ENCODE measurements at places on chromosomes 3 and 15.

- DNase-seq = no peak
Measured at GRCh38 chr15:32834156-32834555, 116.4 kb downstream of the GREM1 start.

GRCh38 chr15:57505949-57506391, 85.7 kb upstream of the MYZAP start:
- DNase-seq = no peak

GRCh38 chr15:71611553-71612396, 198.6 kb upstream of the NR2E3 start:
- no peak for DNase-seq

- DNase-seq = no peak
Measured at GRCh38 chr3:187979564-187979963, 174.4 kb upstream of the LPP start.

DNA sequence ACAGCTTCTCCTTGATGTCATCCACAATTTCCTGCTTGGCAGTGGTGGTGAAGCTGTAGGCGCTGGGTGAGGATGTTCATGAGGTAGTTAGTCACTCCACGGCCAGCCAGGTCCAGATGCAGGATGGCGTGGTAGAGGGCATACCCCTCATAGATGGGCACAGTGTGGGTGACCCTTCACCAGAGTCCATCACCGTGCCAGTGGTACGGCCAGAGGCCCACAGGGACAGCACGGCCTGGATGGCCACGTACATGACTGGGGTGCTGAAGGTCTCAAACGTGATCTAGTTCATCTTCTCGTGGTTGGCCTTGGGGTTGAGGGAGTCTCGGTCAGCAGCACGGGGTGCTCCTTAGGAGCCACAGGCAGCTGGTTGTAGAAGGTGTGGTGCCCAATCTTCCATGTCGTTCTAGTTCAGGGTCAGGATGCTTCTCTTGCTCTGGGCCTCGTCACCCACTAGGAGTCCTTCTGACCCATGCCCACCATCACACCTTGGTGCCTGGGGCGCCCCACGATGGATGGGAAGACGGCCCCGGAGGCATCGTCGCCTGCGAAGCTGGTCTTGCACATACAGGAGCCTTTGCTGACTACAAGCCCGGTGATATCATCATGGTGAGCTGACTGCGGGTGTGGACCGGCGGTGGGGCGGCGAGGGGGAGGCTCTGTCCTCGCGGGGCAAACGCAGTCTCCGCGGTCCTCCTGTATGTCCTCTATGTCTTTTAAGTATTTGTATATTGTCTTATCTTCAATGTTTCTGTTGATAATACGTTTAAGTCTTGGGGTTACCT, 1119.0 kb downstream of the NAALADL2 start:
- DNase-seq = no peak

DNA sequence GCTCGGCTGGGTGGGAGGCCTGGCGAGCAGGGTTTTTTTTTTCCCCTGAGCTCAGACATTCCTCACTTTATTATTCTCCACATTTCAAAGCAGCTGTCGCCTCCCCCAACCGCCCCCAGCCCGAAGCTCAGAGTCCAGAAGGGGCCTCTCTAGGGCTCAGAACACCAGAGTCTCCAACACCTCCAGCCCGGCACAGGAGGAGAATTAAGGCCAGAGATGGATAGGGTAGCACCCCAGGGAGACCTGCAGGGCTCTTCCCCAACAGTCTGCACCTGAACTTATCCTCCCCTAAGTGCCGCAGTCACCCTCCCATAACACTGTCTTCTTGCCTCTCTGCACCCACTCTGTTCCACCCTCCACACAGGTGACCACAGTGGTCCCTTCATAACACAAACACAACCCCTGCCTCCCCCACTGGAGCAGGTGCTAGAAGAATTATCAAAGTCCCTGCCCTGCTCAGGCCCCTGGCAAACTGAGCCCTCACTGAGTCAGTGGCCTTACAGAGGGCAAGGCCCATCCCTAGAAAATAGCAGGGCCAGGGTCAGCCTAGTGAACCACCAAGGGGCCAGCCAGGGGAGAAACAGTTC, 14.1 kb downstream of the MYL3 start:
- peak; percentile 5 for DNase-seq

- DNase-seq = no peak
Measured at GRCh38 chr15:32974691-32975090, 219.8 kb downstream of the FMN1 start.

DNA sequence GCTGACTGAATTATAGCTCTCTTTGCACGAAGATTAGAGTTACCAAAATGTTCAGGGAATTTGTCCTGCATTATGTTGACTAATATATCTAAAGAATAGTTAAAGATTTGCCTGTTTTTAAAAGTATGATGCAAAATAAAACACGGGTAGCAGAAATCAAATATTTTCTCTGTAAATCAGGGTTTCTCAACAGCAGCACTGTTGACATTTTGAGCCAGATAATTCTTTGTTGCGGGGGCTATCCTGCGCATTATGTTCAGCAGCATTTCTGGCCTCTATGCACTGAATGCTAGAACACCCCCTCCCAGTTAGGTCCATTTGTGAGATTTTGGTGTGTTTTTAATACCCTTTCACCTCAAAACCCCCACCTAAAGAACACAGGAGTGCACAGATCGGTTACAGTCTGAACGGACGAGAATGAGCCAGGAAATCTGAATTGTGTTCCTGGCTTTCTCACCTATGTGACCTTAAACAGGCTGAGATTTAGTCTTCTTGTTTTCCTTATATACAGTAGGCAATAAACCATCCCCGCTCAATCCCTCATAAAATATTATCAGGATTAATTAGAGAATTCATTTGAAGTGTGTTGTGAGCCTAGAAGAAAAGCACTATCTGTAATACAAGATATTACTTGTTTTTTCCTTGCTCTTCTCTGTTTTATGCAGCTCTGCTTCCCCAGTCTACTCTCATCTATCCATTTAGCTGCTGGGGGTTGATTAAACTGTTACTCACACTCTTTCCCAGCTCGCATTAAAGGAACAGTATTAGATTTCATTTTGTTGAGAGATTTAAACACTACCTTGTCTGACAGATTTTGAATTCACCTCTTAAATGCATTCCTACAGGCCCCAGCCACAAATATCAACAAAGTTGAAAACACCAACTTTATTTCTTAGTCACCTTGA, 247.5 kb upstream of the GOLIM4 start:
- DNase-seq = no peak

- DNase-seq = no peak
Measured at GRCh38 chr15:44836094-44836493, 99.8 kb downstream of the TRIM69 start.

GRCh38 chr15:63576441-63576840, 20.7 kb upstream of the FBXL22 start:
- no peak for DNase-seq

- DNase-seq = peak; percentile 89
Measured at GRCh38 chr3:187748050-187748481, 2.8 kb upstream of the BCL6 start.

- DNase-seq = no peak
Measured at GRCh38 chr3:23620638-23621015, 185.1 kb upstream of the UBE2E1 start.

DNA sequence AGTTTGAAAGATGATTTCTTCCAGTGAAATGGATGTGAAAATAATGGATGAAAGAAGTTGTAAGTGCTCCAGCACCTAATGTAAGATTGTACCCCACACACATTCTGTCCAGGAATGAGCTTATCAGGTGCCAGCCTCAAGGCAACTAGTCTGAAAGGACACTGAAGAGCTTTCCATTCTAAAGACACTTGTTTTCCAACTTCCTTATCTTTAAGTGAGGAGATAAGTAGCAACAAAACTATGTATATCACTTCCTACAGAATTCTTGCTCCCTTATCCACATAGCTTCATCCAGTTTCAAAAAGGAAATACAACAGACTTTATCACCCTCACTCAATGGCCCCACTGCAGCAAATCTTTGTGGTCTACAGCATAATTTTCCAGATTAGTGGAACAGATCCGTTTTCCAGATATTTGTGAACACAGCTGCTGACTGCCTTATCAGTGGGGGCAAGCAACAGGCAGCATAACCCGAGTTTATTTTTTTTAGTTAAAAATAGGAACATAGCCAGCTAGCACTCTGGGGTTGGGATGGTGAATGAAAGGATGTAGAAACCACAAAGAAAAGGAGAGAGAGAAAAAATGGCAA, 60.6 kb downstream of the CD200R1L start:
- DNase-seq = no peak

All from natural killer cell (primary cell).